ENCODE measurements at places on chromosomes 11 and 22.

DNA sequence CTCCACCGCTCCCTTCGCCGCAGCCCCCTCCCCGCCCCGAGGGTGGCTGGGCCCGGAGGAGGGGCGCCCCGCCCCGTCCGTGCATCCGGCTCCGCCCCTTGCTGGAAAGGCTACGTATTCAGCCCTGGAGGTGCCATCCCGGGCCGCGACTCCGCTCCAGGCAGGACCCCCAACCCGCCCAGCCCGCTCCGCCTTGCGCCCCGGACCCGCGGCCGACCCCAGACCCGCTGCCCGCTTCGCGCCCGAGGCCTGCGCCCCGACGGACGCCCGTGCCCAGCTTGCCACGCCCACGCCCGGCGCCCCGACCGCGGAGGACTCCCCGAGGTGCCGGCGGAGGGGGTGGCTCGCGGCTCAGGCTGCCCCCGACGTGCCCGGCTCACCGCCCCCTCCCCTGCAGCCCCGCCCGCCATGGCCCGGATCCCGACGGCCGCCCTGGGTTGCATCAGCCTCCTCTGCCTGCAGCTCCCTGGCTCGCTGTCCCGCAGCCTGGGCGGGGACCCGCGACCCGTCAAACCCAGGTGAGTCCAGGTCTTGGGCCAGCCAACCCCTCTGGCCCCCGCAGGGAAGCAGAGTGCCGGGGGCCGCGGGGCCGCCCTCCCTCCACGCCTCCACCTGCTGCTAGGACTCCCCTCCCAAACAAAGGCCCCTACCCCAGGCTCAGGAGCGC, at the start of gene ADM2:
ADM2 (plus strand) TSS at position 104 of the 667 bp plus-strand sequence; CDS start at position 409, 305 bp downstream.
- DNase-seq: no peak

DNA sequence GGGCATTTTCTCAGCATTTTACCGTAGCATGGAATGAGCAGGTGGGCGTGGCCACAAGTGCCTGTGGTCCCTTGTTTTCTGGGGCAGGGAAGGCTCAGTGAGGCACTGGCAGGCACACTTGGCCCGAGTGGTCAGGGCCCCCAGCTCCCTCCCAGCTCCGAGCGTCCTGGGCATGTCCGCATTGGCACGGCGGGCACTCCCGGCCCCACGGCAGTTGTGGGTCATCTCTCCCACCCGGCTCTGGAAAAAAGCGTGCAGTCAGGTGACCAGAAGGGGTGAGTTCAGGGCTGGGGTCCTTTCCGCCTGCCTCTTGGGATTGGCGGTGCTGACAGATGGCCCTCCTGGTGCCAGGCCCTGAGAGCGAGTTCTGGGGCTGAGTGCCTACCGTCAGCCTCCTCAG, 55.8 kb downstream of the GRAMD4 start:
- DNase-seq: no peak

GRCh38 chr11:123111465-123111864, 49.5 kb upstream of the HSPA8 start:
- DNase-seq: no peak

DNA sequence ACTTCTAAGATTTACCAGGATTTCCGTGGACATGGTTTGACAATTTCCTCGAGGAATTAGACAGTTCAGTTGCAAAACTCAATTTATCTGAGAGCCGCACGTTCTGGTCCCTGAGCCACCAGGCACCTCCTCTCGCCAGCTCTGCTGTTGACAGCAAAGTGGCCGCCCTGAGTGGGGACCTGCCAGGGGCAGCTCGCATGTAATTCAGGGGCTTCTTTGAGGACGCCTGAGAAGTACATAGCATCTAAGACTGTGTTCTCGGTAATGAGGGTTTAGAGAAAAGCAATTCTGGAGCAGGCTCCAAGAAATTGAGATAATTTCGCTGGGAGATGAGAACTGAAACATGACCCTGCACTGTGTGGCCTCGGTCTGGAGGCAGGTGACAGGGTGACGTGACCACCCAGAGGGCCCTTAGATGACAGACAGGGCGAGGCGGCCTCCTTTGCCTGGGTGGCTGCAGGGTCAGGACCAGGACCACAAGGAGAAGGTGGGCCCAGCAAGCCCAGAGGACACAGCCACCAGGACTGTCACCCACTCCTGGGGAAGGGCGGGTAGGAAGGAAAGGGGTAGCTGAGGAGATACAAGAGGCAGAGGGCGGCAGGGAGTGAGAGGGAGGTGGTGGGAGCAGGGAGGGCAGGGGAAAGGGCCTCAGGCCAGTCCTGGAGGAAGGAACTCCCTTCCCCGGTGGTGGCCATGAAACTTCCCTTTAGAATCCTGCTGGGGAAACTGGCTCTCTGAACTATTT, 55.0 kb downstream of the RTL6 start:
- DNase-seq: no peak

DNA sequence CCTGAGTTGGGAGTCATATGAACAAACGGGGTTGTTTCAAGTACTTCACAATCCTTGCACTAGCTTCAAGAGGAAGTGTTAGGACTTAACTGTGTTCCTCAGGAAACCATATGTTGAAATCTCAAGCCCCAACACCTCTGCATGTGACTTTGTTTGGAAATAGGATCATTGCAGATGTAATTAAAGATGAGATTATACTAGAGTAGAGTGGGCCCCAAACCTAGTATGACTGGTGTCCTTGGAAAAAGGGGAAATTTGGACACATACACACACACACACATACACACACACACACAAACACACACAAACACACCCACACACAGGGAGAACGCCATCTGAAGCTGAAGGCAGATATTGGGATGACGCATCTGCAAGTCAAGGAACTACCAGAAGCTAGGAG, 6.4 kb upstream of the CEP295 start:
- no peak for DNase-seq

GRCh38 chr11:23423104-23423503, 562.8 kb upstream of the CCDC179 start:
- DNase-seq: no peak

DNA sequence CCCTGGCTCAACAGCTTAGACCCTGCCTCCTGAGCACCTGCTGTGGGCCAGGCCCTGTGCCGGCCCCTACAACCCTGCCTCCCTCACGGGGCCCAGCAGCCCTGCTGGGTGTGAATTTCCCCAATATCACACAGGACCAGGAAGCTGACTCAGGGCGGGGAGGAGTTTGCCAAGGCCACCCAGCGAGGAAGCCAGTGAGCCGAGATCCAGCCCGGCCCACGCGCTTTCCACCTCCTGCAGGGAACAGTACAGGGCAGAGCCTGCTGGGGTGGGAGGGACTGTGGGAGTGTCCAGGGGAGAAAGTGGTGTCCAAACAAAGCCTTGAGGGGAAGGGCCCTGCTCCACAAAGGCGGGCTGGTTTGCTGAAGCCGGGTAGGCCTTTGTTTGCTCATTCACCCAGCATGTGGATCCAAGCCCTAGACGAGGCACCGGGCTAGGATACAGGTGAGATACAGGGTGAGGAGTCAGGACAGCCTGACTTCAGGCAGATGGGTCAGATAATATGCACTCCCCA, 26.8 kb downstream of the RPL3 start:
- DNase-seq: no peak
